ENCODE measurements at places on chromosomes 7 and 10.

GRCh38 chr10:103919648-103920025 is 1.7 kb upstream of the STN1 start:
- DNase-seq = no peak

DNA sequence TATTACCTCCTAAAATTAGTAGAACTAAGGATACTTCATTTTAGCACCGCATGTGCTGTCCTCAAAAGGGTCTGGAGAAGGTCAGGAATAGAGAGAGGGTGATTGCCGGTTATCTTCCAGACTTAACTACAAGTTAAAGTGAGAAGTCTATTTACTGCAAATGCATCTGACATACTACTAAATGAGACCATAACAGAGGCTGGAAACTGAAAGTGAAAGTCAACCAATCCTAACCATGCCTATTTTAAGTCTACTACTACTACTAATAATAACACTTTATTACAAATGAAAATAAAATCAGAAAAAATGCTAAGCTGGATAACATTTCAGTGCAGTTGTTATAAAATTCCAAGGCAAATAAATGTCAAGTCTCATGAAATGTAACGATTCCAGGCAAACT is 244.7 kb downstream of the KIF20B start:
- DNase-seq = no peak

DNA sequence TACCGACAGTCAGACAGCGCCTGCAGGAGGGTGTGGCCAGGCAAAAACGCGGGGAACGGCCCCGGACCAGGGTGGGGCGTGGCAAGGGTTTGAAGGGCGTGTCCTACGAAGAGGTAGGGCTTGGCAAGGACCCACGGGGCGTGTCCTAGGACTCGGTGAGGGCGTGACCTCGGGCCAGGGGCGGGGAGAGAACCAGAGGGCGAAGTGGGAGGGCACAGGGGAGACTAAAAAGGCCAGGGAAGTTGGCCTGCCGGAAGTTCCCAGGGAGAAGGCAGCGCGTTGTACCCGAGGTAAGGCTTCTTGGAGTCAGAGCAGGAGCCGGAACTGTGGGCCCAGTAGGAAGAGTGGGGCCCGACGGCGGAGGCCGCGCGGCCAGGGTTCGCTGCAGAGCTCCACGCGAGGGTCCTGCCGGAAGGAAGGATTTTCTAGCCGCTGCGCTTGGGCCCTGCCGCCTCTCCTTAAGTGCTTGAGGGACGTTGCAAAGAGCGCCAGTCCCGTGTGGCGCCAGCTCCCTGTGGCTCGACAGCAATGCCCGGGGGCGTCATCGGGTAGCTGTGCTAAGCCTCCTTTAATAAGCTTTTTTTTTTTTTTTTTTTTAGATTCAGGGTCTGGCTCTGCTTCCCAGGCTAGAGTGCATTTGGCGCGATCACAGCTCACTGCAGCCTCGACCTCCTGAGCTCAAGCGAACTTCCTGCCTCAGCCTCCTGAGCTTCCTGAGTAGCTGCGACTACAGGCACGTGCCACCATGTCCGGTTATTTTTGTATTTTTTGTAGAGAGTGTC is at the start of gene PTER:
PTER (plus strand) TSS at position 253 of the 782 bp plus-strand sequence. CDS start 47,375 bp downstream, outside the sequence.
- peak; percentile 98 for DNase-seq

GRCh38 chr7:67438198-67438882 is 441.7 kb downstream of the TYW1 start:
- DNase-seq = no peak

GRCh38 chr10:92267343-92267742 is 23.5 kb downstream of the CPEB3 start:
- DNase-seq = no peak

DNA sequence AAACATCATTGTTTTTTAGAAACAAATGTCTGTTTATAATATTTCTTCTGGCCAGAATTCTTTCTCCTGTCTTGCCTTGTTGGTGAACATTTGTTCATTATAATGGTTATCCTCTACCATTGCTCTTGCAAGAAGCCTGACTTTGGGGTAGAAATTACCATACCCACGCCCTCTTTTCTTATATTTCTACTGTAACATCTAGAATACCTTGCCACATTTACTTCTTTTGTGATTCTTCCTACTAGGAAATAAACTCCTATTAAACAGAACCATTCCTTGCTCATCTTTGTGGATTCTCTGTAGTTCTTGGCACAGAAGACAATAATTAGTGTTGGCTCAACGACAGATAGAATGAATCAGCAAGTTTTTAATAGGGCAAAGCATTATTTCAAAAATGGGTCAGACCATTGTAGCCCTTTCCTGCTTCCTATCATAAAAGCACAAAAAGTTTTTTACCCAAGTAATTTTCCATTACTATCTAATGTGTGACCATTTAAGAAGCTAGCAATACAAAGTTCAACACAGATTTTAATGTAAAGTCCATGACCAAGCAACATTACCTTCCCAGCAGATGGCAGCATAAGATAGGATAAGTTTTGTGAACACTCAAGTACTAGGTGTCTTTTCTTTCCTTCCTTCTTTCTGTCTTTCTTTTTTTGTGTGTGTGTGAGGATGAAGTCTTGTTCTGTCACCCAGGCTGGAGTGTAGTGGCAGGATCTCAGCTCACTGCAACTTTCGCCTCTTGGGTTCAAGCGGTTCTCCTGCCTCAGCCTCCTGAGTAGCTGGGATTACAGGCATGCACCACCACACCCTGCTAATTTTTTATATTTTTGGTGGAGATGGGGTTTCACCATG is 270.4 kb downstream of the HGF start:
- DNase-seq = no peak

DNA sequence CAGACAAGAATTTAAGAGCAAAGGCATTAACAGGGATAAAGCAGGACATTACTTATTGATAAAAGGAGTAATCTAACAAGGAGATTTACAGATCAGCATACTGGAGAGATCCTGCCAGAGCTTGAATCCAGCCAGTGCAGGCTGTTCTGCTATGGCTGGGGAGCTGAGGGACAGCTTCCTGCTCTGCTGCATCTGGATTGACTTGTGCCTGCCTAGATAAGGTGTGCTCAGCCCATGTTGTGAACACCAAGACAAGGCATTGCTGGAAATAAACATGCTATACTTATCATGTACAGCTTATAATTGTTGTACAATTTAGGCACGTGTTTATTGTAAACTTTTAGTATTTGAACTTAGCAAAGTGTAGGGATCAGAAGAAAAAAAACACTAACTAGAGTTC is 71.7 kb downstream of the HIF1AN start:
- no peak for DNase-seq

DNA sequence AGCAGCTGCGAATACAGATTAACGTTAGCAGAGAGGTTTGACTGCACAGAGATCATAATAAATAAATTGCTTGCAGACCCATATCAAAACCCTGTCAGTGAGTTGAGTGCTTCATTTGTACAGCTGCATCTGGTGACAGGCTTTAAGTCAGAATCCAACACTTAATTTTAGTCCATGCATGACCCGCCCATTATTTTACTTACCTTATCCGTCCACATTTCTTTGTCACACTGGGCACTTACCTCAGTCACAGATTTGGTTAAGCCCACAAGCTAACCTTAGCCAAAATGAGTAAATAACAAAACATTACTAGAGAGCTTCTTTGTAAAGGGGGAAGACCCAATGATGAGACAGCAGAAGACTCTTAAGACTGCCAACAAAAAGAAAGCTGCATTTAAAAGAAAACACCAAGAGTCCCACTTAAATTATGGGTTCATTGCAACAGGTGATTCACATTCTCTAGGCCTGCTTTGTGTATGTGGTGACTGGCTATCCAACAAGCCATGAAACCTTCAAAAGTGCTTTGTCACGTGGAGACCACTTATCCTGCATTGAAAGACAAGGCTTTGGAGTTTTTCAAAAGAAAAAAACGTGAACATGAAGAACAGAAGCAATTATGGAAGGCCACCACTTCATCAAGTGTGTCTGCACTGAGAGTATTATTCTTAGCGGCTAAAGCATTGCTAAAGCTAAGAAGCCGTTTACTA is 32.2 kb downstream of the PHTF2 start:
- DNase-seq = no peak

DNA sequence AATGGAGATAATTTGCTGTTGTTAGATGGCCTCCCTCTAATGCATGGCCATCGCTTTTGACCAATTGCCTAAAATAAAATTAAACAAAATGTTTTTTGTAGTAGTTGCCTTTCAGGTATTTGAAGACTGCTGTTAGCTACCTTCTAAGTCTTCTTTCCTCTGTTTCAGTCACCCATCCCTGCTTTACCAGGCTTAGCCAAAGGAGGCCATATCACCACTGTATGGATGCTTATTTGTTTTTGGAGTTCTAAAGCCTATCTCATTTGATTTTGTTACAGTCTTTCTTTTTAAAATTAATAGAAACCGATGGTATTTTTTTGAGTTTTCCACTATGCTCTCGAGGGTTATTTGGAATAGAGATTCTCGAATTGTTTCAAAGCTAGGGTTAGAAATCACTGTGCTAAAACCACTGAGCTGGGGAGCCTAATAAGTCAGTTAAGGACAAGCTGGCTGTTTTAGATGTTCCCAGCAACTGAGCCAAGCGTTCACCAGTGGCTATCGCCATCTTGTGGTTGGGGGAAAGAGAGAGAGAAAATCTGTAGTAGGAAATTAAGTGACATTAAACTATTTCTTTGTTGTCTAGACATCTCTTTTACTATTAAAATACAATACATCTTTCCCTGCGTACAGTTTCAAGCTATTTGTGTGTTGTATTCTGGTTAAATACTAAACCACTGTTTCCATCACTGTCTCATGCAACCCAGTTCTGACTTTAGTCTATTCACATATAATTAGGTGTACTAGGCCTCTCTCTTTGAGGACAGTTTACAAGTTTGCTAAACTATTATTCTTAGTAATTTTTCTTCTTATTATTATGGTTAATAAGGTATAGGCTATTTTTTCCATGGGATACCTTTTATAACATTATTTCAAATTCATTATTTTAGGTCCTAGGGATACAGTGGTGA is 52.2 kb downstream of the GPR158 start:
- DNase-seq = no peak

- DNase-seq = no peak
These were observed 36.6 kb downstream of the TCF7L2 start for GRCh38 chr10:112986544-112987190.

DNA sequence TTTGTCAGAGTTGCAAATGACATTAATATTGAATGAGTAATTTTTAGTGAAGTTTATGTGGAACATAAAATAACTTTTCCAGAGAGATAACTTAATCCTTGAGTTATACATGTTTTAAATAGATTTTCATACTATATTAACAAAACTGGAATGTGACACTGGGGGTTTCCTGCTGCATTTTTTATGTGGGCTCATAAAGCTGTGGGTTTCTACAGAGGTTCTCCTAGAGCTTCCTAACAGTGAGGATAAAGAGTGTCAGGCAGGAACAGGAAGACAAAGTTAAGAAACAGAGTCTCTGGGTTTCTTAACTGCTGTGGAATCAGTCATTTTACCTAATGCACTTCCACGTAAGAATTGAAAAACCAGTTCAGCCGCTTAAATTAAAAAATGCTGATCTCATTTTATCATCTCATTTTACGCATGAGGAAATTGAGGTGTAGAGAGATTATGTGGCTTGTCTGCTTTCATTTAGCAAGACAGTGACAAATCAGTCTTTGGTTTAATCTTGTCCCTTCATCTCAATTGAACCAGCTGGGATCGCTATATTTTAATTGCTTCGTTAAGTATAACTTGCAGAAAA is 5.0 kb downstream of the CD36 start:
- DNase-seq = no peak

- DNase-seq = no peak
These were observed 69.7 kb upstream of the FHIP2A start for GRCh38 chr10:114751856-114752255.

GRCh38 chr10:34081948-34082347 is 733.1 kb downstream of the PARD3 start:
- DNase-seq = no peak

DNA sequence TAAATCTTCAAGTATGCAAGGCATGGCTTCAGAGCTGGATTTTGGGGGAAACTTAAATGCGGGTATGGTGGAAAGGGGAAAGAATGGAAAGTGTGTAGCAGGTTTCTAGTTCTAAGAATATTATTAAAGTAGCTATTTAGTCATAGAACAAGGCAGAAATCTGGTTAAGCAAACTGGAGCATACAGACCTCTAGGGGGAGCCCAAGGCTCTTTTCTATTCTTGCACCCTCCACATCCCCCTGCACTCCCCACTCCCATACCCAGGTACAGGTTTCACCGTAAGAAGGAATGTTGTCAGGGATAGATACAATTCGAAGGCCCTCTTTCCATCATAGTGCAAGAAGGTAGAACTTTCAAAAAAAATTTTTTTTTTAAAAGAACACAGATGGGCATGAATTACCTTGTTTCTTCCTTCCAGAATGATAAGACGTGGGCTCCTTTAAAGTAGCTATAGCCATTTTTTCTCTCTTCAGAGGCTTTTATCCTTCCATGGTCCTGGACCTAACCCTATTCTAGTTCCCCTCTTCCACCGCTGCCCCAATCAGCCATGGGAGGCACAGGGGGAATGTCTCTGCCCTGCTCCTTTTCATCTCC is 41.5 kb upstream of the SMIM30 start:
- DNase-seq = no peak

DNA sequence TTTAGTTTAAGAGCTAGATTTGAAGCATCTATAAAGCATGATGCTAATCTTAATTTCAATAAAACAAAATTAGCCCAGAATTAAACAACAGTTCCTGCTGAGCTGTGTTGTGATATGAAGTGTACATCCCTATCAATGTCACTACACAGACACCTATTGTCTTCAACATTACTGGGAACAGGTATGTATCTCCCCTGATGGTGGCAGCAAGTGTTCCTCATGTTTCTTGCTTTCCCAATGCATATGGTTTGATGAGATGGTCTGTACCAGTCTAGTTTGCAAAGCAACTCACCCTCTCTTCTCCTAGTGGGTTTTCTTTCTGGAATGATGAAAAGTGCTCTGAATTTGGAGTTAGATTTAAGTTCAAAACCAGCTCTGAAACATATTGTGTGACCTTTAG is 38.1 kb downstream of the TSPAN12 start:
- DNase-seq = no peak

DNA sequence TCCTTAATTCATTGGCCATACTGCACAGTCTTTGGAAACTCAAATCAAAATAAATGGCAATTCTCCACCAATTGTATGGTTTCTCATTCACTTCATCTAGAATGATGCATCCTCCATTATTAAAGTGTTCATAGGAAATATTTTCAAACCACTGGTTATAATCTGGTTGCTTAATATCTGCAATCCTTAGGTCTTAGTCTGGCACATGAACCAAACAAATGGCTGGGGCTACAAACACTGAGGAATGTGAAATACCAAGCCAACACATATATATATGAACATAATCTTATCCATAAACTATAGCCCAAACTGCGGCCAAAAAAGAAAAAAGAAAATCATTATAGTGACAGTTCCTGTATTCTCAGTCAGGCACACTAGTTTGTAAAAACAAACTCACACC is 5.7 kb upstream of the MSS51 start:
- DNase-seq = no peak

- no peak for DNase-seq
These were observed 36.5 kb downstream of the MALSU1 start for GRCh38 chr7:23335621-23336020.

Data from activated naive CD8-positive, alpha-beta T cell treated with anti-CD3 and anti-CD28 coated beads, Interleukin-2, amount 10 ng/mL, durations not matched to agents 7 days and 5 days (primary cell).